Activated CD4-positive, alpha-beta T cell treated with anti-CD3 and anti-CD28 coated beads for 48 hours (primary cell): ENCODE measurements at places on chromosomes 2 and 18.

- DNase-seq: no peak
Observed at GRCh38 chr18:41905786-41906527, 49.1 kb upstream of the PIK3C3 start.

- no peak for DNase-seq
Observed at GRCh38 chr2:152565884-152566727, 151.2 kb downstream of the PRPF40A start.

DNA sequence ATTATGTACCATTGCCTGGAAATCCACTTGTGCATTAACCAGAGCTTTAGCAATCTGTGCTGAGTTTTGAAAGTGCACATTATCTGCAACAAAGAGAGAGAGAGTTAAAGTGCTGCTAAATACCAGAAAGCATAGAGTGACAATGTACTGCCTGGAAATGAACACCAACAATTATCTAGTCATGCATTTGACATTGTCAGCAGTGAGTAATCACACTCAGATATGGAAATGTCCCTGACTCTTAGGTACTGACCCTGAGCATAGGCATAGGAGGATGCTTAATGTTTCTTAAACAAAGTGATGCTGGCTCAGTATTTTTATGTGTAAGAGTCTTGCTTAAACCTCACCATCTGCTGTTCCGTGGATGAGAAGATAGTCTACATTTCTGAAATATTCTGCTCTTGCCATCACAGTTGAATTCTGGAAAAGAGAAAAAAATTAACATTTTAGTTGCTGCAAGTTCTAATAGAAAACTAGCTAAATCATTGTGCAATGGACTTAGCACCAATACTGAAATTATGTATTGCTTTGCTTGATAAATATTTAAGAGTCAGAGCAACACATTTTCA is 20.8 kb upstream of the GCG start:
- DNase-seq: no peak

DNA sequence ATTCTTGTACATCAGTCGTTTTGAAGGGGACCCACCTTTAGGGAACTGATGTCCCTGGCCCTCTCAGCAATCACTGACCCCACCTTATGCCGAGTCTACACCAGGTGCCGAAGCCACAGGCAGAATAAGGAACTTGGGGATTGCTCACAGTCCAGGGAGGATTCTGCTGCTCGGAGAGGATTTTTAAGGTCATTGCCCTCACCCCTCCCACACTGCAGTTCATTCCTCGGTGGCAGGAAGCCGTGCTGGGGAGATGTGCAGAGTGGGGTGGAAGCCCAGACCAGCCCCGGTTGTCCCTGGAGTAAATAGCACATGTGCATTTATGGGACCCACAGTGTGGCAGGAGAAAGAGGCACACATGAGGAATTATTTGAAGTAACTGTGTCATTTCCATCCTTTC is 50.4 kb downstream of the PLB1 start:
- no peak for DNase-seq

DNA sequence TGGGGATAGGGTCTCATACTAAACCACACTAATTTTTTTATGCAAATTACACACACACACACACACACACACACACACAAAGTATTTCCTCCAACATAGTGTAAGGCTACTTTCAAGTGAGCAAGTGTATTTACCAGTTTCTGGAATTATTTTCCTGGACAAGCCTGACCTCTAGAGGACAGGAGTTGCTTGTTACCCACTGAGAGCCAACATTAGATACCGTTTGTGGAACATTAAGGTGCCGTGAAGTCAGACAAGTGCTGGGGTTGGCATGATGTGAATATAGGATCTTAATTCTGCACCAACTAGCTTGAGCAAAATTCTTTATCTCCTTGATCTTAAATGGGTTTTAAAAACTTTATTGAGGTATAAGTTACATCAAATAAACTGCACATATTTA is 39.3 kb upstream of the SERPINB2 start:
- DNase-seq: no peak

DNA sequence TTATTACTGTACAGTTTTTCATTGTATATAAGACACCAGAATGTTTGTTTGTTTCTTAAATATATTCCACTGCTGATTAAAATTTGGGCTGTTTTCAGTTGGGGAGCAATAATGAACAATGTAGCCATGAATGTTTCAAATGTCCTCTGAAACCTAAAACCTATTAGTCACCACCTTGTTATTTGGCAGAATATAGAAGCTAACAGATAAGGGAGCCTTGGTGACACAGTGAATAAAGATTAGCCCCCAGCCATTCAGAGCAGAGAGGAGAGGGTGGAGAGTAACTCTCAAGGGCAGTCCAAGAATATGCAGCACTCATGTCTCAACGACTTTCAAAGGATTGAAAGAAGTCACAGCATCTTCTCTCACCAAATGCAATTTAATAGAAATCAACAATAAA is 43.1 kb upstream of the ATP8B1 start:
- no peak for DNase-seq

DNA sequence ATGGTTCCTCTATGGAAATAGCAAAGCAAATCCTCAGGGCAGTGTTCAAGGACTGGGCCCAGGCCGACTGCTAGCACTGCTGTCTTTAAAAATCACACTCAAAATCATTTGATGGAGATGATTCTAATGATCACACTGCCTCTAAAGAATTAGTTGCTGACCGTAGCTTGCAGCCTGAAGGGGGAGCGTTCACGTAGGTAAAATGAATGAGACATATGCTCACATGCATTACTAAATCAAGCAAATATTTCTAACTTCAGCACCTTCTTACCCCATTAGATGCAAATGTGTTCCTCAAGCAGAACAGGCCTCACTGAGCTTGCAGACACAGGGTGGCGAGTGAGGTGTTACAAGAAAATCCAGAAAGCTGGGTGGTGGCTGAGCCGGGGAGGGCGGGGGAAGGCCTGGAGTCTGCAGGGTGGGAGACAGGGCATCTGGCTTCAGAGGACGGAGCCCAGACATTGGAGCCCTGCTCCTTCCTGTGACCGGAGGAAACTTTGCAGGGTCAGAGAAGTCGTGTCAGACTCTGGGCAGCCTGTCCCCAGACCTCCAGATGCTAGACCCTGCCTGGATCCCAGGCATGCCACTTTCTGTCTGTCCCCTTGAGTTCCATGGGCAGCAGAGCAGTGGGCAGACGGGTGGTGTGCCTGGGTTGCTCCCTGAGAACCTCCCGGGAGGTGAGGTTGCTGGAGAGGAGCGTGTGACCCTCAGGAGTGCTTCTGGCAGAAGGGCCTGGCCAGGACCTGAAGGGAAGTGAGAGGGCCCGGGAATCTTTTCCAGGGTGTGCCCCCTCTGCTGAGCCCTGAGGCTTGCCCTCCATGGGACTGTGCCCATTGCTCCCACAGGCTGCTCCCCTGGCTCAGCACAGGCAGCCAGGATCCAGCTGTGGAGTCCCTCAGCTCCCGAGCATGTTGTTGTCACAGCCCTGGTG is 7.1 kb upstream of the NPPC start:
- no peak for DNase-seq

DNA sequence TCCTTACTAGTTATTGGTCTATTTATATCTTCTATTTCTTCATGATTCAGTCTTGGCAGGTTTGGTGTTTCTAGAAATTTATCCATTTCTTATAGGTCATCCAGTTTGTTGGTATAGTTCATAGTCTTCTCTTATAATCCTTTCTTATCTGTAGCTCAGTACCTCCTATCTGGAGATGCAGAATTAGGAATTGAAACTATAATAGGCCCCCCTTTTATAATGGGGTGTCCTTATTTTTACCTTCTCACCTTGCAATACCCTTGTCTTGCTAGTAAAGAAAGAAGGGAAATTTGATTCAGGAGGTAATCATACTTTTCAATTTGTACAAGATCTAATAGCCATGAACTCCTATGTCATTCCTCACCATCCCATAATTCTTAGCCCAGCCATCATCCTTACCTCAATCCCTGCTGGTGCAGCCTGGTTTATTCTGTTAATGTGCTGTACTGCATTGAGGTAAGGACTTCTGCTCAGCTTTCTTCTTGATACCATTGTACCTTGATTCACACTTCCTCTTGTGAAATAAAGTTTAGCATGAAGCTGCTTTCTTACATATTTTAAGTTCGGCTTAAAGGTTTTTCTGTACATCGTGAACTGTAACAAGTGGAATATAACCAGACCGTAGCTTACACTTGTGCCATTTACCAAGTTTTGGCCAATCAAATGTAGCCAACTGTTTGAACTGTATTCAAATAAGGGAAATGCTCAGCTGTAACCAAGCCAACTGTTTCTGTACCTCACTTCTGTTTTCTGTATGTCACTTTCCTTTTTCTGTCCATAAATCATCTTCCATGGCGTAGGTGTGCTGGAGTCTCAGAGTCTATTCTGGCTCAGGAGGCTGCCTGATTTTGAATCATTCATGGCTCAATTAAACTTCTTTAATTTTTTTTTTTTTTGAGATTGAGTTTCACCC is 40.1 kb upstream of the PTH2R start:
- no peak for DNase-seq
